HTR-8/SVneo (cell line): ENCODE measurements at places on chromosomes 3 and 15.

- DNase-seq = no peak
These were observed 272.6 kb upstream of the ZPLD1 start for GRCh38 chr3:102162251-102162650.

- no peak for DNase-seq
These were observed 77.9 kb downstream of the RPN1 start for GRCh38 chr3:128572644-128573105.

- DNase-seq = no peak
These were observed 25.0 kb downstream of the SRGAP3 start for GRCh38 chr3:9224490-9224889.

DNA sequence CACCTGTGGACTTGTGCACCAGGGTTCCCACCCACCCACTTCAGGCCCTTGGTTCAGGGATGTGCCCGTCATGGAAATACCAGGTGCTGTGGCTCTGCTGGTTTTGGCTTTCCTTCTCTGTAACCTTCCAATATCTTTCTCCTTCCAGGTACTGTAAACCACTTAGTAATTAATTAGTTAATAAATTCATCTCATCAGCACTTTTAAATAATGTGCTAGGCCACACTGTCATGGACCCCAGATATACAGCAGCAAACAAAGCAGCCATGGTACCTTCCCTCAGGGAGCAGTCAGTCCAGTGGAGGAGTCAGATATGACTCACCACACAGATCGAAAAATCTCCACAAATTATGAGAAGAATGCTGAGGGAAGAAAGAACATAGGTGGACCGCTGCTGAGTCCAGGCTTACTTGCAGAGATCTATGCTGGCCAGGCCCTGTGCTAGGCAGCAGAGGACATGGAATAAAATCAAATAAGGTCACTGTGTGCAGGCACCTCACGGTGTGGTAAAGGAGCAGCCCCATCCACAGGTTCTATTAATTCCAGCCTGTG lies 6.8 kb upstream of the GATA2 start:
- DNase-seq = no peak

DNA sequence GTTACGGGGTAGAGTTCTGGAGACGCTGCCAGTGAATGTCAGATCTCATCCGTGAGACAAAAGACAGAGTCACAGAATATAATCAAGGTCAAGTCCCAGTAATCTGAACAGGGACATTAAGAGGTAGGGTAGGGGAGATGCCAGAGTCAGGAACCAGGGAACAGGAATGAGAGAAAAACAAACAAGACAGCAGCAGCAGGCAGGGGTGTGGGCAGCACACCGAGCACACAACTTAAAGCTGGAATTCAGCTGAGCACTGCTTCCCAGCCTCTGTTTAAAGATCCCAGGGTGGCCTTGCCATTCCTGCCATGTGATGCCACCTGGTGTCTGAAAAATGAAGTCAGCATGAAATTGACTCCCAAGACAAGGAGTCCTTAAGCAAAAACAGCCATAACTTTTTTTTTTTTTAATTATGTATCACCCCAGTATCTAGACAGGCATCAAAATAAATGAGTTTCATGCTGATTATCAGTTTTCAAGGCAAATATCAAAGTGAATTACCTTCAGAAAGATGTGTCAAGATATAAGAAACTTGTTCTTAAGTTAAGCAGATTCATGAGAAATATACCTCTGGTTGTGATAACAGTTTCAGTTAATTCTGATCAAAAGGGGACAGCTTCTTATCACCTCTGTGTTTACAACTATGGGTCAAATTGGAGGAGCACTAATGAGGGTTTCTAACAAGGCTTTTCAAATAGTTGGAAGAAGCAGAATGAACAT lies 203.7 kb downstream of the SLC9A9 start:
- DNase-seq = peak; percentile 48

GRCh38 chr3:129034642-129035041 lies 25.9 kb upstream of the GP9 start:
- DNase-seq = peak; percentile 40

DNA sequence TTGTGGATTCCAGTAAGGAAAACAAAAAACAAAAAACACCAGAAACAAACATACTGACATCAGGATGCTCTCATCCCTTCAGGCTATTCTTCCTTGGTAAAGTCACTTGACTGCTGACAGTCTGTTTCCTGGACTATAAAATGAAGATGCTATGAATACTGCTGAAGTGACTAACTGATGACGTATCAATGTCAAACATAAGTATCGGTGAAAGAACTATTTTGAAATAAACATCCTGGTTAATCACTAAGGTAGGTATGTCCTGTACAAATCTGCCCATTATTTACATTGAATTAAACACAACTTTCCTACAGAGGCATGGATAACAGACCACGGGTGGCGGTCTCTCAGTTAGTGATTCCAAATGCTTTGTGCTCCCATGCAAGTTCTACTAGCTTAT lies 45.9 kb downstream of the CHAC1 start:
- DNase-seq = peak; percentile 65

DNA sequence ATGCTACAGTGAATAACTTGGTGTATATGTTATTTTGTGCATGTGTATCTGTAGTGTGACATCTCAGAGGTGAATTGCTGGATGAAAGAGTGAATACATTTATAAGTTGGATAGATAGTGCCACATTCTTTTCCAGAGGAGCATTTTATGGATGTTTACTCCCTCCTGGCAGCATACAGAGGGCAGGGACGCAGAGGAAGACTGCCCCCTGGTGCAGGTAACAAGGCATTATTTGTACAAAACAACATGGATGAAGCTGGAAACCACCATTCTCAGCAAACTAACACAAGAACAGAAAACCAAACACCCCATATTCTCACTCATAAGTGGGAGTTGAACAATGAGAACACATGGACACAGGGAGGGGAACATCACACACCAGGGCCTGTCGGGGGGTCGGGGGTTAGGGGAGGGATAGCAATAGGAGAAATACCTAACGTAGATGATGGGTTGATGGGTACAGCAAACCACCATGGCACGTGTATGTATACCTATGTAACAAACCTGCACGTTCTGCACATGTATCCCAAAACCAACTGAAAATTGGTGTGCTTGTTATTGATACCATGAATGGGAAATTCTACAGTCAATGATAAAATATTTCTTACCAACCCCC lies 57.9 kb upstream of the CTXND1 start:
- peak; percentile 17 for DNase-seq

GRCh38 chr3:130395331-130395730 lies 49.9 kb downstream of the COL6A5 start:
- no peak for DNase-seq

- no peak for DNase-seq
These were observed 934.6 kb downstream of the TUSC7 start for GRCh38 chr3:117644203-117644602.

DNA sequence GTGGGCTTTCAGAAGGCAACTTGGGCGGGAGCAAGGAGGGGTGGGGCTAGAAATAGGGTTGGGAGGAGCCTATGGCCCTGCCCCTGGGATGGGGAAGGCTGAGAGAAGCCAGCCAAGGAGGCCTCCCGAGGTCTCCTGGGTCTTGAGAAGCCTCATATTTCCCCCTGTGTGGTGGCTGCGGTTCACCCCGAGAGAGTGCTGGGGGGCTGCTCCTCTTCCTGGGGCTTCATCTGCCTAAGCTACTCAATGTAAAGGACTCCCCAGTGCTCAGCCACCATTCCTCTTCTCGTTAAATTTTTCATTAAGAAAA lies 174.3 kb downstream of the SMAD6 start:
- no peak for DNase-seq

DNA sequence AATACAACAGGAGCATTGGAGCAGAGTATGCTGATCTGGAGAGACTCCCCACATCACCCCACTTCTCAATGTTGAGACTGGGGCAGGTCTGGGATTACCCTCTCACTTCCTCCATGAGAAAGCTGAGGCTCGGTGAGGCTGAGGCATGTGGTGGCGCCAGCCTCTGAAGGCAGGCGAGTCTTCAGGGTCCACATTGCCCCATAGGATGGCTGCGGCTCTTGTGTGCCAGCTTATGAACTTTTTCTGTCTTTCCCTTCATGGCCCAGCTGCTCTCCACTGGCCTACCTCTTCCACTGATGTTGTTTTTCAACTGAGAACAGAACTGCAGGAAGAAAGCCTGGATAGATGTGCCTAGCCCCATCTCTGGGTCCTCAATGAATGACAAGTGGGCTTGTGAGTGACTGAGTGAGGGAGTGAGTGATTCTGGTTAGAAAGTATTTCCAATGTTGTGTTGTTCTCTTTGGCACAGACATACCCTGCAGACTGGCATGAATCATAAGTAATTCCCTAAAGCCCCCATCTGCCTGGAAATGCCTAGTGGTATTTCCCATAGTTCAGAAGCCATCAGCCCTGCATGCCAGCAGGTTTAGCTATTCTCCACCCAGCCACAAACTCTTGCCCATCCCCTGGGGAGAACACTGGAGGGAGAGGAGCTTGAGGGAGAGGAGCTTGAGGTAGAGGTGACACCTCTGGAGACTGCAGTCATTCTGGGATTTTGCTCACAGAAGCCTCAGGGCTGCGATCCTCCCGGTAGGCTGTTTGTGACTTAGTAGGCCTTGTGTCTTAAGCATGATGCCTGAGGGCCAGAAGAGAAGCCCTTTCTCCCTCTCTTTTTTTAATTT lies 56.9 kb downstream of the AMOTL2 start:
- DNase-seq = no peak

- DNase-seq = no peak
These were observed 10.7 kb downstream of the BMF start for GRCh38 chr15:40097968-40098476.

DNA sequence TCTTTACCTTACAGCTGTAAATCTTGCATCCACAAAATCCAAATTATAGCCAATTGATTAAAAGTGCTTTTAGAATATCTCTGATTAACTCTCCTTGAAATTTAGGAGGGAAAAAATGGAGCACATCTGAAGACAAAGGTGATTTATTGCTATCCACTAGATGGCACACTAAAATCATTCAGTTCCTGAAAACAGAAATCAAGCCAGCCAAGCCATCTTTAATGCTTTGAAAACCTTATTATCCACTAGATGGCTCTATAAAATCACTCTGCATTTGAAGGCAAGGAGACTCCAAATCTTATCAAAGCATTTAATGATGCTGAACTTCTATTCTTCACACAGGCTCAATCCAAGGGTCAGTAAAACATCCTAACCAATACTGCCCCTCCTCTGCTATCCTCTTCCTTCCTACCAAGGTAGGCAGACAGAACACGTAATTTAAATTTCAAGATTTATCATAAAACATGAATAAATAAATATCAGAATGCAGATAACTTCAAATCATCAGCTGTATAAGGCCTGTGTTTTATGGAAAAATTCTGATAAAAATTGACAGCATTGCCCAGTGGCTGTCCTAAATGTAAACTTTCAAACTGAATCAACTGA lies 48.4 kb downstream of the GOLIM4 start:
- DNase-seq = peak; percentile 58

DNA sequence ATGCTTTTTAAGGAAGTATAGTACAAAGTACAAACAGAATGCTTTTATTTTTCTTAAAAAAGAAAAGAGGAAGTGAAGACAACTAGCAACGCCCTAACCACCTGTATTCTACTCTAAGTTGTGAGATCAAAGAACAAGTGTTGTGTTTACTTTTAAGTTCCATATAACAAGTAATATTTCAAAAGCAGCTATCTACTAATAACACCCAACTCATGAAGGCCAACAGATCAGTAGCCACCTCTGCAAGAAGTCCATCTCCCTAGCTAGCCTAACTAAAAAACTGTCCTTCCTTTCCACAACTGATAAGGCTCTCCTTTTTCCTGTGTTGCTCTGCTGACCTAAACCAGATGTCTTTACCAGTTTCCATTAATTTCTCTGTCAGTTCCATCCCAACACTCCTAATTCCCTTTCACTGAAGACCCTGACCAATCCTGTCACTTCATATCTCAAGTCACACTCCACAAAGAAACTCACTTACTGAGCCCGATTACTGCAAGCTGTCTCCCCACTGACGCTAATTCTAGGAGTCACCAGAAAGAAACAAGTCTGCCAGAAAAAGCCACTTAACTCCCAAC lies 26.9 kb downstream of the PHC3 start:
- no peak for DNase-seq

DNA sequence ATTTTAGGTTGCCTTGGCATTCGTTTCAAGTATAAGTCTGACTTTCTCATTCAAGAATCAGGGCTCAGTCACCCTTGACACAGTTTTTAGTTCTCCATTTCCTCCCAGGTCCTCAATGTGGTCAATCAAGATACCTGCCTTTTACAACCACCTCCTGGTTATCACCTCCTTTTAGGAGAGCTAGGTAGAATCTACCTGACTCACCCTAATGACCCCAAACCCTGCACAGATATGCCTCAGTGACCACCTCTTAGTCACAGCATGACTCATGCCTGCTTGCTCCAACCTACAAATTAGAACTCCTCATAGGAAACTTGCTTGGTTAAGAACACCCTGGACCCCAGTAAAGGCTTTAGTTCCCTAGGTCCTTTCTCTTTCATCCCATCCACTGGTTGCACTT lies 22.5 kb downstream of the DMXL2 start:
- no peak for DNase-seq

DNA sequence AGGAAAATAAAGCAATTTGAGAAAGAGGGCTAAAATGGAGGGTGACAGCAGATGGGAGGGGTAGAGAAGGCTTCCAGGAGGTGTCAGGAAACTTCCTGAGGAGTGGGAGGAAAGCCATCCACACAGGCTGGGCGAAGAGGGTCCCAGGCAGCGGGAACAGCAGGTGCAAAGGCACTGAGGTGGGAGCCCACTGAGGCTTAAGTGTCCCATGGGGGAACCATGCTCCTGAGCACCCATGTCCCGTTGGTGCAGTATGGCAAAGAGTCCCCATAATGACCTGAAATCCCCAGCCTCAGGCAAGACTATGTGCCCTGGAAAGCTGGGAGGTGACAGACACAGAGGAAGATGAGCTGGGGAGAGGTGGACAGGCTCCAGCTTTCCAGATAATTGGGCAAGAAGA lies 30.0 kb downstream of the CFAP100 start:
- no peak for DNase-seq

DNA sequence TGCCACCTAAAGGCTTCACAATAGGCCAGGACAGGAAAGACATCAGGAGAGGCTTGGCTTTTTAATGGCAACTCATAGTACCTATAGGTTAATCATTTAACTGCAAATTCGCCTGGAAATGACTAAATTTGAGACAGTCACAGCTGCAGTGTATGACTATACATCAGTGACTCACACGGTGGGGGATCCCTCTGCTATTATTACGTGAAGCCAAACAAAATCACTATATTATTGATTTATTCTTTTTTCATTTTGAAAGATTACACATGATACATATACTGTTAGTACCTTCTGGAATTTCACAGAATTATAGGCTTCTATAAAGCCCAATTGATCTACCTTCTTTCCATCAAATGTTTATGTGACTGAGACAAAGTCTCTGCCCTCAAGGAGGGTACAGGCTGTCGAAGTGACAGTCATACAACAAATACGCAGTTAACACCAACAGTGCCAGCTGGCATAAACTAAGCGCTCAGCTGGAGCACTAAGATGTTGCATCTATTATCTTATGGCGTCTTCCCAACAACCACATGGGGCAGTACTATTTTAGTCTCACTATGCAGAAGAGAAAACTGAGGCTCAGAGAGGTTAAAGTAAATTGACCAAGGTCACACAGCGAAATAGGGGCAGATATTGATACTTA lies 82.0 kb upstream of the LMOD3 start:
- no peak for DNase-seq
